Daoy (cell line): ENCODE measurements at places on chromosomes 4 and X.

- DNase-seq: no peak
Observed at GRCh38 chr4:84751707-84752106, 168.8 kb downstream of the CDS1 start.

DNA sequence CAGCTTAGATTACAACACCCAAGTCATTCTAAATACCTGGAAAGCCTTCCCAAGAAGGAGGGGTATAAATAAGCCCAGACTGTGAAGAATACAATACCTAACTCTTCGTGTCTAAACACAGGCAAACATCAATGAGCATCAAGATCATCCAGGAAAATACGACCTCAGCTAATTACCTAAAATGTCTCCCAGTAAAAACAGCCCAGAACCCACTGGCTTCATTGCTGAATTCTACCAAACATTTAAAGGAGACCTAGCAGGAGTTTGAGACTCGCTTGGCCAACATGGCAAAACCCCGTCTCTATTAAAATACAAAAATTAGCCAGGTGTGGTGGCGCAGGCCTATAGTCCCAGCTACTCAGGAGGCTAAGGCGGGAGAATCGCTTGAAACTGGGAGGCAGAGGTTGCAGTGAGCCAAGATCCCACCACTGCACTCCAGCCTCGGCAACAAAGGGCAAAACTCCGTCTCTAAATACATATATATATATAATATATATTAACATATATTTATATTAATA, 19.1 kb upstream of the HSFX4 start:
- no peak for DNase-seq

- peak; percentile 29 for DNase-seq
Observed at GRCh38 chr4:159283696-159284095, 180.8 kb downstream of the RAPGEF2 start.

DNA sequence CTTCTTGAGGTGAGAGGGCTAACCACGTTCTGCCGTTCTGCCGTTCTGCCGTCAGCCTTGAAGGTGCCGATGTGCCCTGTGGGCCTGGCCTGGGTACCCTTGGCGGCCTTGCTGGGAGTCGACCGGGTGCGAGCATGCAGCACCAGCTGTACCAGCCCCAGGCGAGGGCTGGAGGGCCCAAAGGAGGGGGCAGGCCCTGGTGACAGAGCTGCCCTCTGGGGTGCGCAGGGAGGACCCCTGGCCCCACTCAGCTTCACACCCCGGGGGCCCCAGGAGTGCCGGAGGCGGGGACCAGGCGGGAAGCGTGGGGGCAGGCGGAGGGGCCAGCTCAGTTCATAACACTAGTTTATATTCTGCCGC, 22.1 kb downstream of the UVSSA start:
- no peak for DNase-seq

DNA sequence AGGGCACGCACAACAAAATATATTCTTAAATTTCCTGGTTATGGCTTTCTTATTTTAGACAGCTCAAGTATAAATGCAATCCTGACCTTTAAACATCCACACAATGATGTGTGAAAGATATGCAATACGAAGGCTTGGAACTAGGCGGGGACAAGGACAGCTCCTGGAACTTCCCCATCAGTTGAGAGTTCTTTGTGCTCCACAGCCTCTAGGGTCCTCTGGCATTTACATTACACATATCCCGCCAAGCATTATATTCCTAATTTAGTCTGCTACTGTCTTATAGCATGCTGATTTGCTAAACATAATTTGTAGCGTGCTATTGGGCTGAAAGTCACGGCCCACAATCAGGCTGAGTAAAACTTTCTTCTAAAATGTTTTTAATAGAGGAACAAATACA, 74.4 kb downstream of the FTHL17 start:
- DNase-seq: no peak

DNA sequence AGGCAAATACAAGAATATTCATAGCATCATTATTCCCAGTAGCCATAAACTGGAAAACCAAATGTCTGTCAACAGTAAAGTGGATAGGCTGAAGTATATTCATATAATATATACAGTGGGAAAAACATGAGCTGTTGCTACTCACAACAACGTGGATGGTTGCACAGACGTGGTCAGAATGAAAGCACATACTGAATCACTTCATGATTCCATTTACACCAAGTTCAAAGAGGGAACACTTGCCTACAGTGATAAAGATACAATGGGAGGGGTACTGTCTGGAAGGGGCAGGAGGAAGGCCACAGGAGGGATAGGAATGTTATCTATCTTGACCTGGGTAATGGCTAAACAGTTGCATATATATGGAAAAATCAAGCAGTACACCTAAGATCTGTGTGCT, 25.3 kb downstream of the APBB2 start:
- no peak for DNase-seq

DNA sequence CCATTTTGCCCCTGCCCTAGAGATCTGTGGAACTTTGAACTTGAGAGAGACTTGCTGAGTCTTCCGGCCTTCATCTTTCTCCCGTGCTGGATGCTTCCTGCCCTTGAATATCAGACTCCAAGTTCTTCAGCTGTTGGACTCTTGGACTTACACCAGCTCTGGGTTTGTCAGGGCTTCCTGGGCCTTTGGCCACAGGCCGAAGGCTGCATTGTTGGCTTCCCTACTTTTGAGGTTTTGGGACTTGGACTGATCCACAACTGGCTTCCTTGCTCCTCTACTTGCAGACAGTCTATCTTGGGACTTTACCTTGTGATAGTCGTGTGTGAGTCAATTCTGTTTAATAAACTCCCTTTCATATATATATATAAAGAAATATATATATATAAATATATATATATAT, 1071.0 kb downstream of the ADGRL3 start:
- DNase-seq: no peak

DNA sequence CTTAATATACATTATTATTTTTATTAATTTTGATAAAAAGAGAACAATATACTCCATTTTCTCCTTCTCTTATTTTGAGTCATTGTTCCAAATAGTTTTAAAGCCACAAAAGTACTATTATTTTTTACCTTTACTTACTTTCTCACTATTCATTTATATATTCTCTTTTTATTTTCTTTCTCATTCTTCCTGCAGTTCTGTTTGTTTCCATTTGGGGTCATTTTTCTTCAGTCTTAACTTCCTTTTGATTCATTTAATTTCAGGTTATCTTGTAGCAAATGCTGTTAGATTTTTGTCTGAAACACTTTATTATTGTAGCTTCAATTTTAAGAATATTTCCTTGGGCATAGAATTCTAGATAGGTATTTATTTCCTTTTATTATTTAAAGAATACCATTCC, 438.6 kb upstream of the EPHA5 start:
- no peak for DNase-seq

DNA sequence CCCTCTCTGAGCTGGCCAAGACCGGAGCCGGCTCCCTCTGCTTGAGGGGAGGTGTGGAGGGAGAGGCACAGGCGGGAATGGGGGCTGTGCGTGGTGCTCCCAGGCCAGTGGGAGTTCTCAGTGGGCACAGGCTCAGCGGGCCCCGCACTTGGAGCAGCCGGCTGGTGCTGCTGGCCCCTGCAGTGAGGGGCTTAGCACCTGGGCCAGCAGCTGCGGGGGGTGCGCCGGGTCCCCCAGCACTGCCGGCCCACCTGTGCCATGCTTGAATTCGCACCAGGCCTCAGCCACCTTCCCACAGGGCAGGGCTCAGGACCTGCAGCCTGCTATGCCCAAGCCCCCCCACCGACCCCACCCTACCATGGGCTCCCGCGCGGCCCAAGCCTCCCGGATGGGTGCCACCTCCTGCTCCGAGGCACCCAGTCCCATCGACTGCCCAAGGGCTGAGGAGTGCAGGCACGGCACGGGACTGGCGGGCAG, 602.5 kb downstream of the KCTD8 start:
- no peak for DNase-seq

GRCh38 chrX:11050013-11050412, 61.1 kb upstream of the HCCS start:
- no peak for DNase-seq

DNA sequence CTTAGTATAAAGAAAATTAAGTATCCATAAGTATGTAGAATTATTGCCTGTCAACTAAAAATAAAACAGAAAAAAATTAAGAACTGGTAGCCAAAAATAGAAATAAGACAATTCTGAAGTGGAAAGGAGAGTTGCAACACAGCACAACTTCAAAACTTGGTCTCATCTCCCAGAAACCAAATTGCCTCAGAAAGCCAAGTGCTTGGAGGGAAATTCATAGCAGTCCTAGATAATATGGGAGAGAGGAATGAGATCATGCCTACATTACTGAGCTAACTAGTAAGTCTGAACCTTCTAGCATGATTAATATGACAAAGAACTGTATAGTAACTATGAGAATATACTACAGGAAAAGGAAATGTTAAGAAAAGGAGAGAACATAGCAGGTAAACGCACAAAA, 256.5 kb downstream of the LDB2 start:
- DNase-seq: no peak

DNA sequence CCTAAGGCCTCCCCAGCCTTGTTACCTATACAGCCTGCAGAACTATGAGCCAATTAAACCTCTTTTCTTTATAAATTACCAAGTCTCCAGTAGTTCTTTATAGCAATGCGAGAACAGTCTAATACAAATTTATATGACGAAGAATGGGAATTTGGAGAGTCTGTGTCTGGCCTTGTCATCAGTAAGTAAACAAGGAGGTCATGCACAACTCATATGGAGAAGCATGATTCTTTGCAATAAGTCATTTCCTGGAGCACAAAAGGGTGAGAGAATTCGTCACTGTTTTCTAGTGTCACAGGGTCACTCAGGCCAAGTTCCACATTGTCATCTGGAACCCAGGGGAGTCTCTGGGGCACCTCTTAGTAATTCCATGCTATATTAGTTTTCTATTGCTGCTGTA, 49.0 kb upstream of the HS6ST2 start:
- no peak for DNase-seq

GRCh38 chr4:68077737-68078136, 51.9 kb downstream of the TMPRSS11F start:
- DNase-seq: no peak

DNA sequence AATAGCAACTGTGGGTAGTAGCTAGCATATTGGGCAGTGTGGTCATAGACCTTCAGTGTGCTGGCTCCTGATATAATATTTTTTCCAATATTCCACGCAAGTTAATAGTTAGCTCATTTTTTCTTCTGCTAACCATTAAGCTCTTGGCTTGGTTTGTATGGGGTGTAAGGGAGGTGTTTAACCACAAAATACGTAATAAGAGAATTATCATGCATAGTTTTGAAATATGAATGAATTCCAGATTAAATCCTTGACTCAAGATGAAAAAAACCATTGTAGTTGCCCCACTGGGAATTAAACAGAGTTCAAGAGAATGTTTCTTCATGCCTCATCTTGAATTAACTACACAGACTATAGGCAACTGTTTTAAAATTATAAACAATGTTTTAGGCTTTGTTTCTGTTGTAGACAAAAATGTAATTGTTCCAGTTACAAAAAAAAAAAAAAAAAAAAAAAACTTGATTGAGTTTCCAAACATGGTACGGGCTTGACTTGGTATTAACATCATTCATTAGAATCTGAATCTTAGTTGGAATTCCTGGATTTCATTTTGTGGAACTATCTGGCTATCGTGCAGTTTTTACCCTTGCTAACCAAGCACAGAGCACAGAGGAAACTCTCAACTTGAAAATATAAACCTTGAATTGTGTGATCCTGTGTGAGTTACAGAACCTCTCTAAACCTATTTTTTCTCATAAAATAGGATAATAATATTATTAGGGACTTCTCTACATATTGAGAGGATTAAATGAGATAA, 28.4 kb downstream of the CXCL1 start:
- DNase-seq: no peak

DNA sequence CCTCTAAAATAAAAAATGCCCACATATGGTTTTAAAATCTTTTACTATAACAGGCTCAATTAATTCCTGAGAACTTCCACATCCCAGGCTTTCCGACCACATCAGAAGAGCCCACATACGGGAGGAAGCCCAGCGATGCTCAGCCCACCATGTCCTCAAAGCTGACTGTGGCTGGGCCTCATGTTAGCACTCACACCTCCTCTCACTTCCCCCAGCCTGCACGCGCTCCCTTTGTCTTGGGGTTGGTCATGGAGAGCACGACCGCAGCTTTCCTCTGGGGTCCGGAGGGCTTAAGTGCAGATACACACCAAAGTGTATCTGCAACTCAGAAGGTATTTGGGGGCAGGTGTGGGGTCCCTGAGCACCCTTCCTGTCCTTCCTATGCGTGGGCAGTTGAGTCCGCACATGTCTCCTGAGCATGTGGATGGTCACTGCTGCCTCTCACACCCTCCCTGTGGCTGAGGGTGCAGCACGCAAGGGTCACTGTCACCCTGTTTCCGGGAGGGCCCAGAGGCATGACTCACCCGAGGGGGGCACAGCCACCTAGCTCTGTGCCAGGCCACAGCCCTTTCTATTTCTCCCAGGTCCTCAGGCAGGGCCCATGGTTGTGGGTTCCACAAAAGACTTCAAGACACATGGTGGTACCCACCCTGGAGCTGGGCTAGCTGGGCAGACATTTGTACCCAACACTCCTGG, 21.2 kb downstream of the WDR1 start:
- no peak for DNase-seq

- DNase-seq: peak; percentile 91
Observed at GRCh38 chrX:49039598-49040375, 3.4 kb downstream of the TFE3 start.

DNA sequence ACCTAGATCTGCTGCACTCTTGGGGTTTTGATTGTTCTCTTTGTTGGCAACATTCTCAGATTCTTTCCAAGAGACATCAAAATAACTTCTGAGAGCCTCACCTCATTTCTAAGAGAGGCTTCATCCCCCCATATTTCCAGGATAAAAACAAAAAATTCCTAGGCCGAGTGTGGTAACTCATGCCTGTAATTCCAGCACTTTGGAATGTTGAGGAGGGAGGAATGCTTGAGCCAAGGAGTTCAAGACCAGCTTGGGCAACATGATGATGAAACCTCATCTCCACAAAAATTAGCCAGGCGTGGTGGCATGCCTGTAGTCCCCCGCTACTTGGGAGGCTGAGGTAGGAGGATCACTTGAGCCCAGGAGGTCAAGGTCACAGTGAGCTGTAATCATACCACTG, 477.0 kb downstream of the INPP4B start:
- no peak for DNase-seq

DNA sequence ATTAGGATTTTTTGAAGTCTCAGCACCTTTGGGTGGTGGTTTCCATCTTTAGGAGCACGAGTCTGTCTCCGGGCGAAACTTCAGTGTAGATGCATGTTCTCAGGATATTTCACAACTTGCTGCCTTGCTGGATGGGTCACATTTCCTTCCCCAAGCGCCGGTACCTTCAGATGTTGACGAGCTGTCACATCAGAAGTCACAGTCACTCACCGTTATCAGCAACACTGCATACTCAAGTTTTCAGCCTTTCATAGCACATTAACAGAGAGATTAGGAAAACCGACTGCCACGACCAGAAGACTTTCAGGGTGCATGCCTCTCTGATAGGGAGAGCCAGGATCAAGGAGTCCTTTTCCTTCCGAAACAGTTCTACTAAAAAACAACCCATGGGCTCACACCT, 77.8 kb downstream of the SHROOM2 start:
- no peak for DNase-seq

DNA sequence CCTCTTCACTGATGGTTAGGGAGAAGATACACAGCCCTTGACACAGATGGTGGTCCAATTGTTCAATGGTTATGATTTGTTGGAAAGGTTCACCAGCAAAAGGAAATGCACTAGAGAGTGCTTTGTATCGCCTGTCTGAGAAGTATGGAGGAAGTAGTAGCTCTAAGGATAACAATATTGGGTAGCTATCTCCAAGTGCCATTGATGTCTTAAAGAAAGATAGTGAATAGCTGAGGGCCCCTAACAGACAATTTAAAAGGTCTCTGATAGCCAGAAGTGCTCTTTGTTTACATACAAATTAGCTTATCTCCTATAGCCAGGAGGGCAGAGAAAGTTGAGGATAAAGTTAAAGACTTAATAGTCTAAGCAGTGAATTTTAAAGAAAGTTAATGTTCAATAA, 33.9 kb upstream of the BLTP1 start:
- no peak for DNase-seq

- DNase-seq: no peak
Observed at GRCh38 chr4:135249024-135249423, 1047.4 kb upstream of the PABPC4L start.
